T follicular helper cell (primary cell): ENCODE measurements at places on chromosomes 16 and 17.

- DNase-seq = no peak
Measured at GRCh38 chr17:73684183-73684582, 39.9 kb upstream of the SDK2 start.

DNA sequence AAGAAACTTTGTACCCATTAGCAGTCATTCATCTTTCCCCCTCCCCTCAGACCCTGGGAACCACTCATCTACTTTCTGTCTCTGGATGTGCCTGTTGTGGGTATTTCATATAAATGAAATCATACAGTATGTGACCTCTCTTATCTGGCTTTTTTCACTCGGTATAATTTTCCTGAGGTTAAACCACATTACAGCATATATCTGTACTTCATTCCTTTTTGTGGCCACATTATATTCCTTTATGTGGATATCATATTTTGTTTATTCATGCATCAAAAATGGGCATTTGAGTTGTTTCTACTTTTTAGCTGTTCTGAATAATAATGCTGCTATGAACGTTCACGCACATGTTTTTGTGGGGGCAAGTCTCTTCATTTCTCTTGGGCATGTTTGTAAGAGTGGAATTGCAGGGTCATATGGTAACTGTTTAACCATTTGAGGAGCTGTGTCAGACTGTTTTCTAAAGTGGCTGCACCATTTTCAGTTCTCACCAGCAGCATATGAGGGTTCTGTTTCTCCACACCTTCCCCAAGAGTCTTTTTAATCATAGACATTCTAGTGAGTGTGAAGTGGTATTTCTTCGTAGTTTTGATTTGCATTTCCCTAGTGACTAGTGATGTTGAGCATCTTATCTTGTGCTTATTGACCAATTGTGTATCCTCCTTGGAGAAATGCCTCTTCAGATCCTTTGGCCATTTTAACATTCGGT lies 3.8 kb downstream of the SNX29 start:
- no peak for DNase-seq

GRCh38 chr17:50703162-50703561 lies 4.6 kb downstream of the ANKRD40 start:
- DNase-seq = no peak

- DNase-seq = no peak
Measured at GRCh38 chr17:10803350-10803749, 549 bp downstream of the TMEM238L start.

DNA sequence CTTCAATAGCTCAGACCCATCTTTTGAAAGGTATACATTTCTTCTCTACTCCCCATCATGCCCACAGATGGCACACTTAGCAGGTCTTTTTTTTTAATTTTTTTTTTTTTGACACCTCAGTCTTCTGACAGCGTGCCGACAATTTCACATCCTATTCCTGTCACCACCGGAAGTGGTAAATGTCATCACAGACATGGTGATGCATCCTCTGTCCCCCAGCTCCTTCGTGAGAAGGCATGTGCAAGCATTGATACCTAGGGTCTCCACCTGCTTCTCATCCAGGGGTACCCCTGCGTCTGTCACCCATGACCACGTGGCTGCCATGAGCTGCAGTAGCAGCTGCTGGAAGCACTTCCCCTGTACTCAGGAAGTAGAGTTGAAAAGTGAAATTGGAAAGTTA lies 35.6 kb downstream of the ELAC2 start:
- no peak for DNase-seq

- no peak for DNase-seq
Measured at GRCh38 chr17:70265471-70265870, 96.1 kb downstream of the KCNJ2 start.

DNA sequence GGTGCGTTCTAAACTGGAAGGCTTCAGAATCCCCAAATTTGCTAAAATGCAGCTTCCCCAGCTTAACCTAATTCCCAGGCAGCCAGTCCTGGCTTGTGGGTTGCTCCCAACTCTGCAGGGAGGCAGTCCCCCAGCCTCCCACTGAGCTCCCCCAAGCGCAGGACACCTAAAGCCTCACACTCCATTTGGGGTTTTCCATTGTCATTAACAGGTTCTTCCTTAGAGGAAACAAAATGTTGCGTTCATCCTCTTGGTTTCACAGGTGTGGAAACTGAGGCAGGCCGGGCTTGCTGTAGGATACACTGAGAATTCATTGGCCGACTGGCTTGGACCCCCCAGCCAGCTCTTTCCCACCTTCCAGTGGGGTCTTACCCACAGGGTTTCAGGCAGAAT lies 2.3 kb upstream of the TAC4 start:
- no peak for DNase-seq

DNA sequence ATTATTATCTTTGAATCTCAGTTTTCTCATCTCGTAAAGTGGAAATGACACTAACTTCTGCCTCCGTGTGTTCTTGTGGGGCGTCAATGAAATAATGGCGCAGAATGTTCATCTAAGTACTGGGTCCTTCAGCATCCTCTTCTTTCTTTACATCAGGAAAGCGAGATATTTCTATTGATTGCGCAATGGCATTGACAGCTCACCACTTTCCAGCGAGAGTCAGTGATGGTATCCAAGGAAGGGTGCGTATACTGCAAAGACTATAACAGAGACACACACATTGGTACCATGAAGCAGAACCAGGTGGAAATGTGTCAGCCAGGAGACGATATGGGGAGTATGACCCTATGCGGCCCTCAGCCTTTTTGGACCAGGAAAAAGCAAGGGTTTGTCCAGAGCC lies 162.1 kb downstream of the SHISA9 start:
- no peak for DNase-seq

DNA sequence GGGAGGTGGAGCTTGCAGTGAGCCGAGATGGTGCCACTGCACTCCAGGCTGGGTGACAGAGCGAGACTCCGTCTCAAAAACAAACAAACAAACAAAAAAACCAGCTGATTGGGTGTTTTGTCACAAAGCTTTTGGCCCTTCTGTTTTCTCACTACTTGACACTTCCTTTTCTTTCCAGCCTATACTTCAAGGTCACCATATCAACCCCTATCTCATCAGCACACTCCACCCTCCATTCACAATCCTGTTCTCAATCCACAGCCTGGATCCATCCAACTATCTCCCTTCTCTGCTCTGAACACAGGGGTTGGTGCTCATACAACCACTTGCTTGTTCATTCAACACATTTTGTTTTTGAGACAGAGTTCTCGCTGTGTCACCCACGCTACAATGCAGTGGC lies 6.6 kb upstream of the MED11 start:
- no peak for DNase-seq

GRCh38 chr16:1182316-1182671 lies 29.4 kb downstream of the CACNA1H start:
- no peak for DNase-seq

- no peak for DNase-seq
Measured at GRCh38 chr16:66649636-66650205, 45.2 kb downstream of the CMTM3 start.

- peak; percentile 36 for DNase-seq
Measured at GRCh38 chr16:17578981-17579874, 108.5 kb upstream of the XYLT1 start.

- no peak for DNase-seq
Measured at GRCh38 chr16:66458292-66458691, 31.2 kb downstream of the BEAN1 start.

- no peak for DNase-seq
Measured at GRCh38 chr16:73058616-73059409, 10.9 kb upstream of the ZFHX3 start.

- DNase-seq = no peak
Measured at GRCh38 chr17:61340431-61341209, 59.0 kb upstream of the TBX2 start.

- DNase-seq = no peak
Measured at GRCh38 chr17:58576679-58577367, 62.4 kb upstream of the MTMR4 start.

GRCh38 chr16:72704746-72705372 lies 343.1 kb downstream of the ZFHX3 start:
- no peak for DNase-seq

DNA sequence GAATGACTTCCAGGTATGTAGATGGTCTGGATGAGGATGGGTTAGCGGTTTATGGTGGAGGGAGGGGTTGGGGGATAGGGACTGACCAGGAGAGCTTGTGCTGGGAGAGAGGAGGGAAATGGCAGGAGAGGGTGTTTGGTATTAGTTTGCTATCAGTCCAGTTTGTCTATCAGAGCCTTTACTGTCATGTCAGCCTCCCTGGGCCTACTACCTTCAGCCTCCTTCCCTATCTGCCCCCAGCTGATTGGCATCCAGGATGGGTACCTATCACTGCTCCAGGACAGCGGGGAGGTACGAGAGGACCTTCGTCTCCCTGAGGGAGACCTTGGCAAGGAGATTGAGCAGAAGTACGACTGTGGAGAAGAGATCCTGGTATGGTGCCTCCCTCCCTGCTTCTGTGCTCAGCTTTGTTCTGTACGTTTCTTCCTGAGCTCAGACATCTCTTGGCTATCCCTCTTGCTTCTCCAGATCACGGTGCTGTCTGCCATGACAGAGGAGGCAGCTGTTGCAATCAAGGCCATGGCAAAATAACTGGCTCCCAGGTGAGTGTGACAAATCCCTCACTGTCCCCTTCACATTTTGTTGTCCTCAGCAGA lies 3.8 kb downstream of the EIF5A start:
- DNase-seq = no peak

DNA sequence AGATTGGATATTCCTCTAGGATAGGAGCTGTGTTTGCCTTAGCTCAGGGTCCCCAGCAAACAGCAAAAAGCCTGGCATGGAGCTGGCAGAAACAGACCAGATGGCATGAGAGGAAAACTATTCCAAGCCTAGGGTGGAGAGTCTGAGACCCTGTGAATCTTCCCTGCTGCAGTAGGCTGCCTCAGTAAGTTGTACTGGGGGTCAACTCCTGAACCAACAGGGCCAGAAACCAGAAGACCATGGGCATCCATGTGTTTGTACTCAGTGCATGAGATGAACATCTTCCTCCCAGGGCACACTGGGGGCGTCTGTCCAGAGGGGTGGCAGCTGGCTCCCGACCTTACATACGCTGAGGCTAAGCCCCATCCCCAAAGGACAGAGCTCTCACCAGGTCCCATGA lies 214.4 kb downstream of the C16orf78 start:
- no peak for DNase-seq

DNA sequence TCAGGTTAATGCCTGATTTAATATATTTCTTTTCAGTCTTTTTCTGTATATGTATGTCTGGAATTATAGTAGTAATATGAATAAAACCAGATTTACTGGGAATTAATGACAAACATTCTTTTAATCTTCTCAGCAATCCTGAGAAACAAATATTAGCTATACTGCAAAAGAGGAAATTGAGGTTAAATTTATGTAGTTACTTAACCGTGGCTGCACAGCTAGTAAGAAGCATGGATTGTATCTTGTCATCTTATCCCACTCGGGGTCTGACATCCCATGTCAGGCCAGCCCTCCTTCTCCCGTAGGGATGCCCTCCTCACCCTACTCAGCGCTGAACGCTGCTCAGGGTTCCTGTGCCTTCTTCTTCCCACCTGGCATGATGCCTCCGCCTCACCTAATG lies 143.0 kb downstream of the FTO start:
- no peak for DNase-seq

- no peak for DNase-seq
Measured at GRCh38 chr17:50688245-50688644, 19.5 kb downstream of the ANKRD40 start.

DNA sequence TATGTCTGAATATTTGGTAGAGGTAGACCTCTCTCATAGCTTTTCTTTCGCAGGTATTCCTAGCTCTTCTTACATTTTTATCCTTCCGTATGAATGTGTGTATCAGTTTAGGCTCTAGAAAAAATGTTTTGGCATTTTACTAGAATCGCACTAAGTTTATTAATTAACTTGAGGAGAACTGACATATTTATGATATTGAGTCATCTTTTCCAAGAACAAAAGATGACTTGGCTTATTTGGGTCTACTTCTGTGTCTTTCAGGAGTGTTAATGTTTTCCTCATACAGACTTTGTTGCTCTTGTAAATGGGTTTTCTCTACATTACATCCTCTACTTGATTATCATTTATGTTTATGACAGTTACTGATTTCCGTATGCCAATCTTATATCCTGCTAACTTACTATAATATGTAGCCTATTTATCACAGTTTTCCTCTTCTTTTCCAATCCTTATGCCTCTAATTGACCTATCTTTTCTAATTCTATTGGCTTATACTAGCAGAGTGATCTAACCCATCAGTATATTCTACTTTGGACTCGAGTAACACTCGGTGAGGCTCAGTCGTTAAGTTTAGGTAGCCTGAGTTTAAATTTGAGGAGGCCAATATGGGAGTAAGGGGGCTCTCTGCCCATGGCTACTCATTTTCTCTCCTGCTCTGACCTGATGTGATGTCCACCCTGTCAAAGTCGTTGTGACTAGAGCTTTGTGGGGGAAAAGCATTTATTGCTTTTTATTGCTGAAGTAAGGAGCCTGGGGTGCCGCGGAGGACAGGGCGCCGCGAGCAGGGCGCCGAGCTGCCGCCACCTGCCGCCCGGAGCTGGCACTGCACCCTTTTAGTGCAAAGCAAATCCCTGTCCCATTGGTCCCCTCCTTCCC lies 20.0 kb downstream of the ST6GALNAC1 start:
- DNase-seq = peak; percentile 63

- no peak for DNase-seq
Measured at GRCh38 chr16:78198288-78198687, 98.8 kb downstream of the WWOX start.

DNA sequence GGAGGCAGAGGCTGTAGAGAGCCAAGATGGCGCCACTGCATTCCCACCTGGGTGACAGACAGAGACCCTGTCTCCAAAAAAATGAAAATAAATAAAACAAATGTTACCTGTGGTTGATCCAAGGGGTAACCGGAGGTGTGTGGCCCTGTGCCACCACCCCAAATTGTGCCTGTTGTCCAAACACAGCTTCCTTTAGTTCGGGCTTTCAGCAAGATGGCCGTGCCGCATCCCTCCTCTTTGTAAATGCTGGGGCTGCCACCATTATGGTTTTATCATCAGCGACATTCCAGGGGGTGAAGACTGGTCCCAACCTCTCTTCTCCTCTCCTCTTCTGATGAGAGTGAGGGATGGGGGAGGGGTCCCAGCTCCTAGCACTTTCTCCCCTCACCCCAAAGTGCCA lies at the start of gene C16orf92:
Gene C16orf92 (plus strand): TSS at position 312 of the 400 bp plus-strand sequence. CDS start 143 bp downstream, outside the sequence.
- no peak for DNase-seq

GRCh38 chr17:74670329-74670728 lies 42.4 kb downstream of the CD300LF start:
- DNase-seq = no peak

GRCh38 chr16:19885451-19886072 lies 914 bp upstream of the GPRC5B start:
- DNase-seq = no peak

DNA sequence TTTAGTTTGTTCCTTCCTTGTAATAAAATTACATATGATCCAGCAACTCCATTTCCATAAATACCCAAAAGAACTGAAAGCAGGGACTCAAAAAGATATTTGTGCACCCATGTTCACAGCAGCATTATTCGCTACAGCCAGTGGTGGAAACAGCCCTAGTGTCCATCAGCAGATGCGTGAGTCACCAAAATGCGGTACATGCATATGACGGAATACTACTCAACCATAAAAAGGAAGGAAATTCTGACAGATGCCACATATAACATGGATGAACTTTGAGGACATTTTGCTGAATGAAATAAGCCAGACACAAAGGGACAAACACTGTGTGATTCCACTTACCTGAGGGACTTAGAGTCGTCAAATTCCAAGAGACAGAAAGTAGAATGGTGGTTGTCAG lies 9.1 kb upstream of the SLC47A2 start:
- DNase-seq = no peak
